ENCODE measurements at places on chromosomes 1 and 21.

- peak; percentile 55 for DNase-seq
Observed at GRCh38 chr1:66374561-66375111, 159.3 kb upstream of the SGIP1 start.

- DNase-seq = no peak
Observed at GRCh38 chr1:203676455-203676854, 49.8 kb downstream of the ATP2B4 start.

- no peak for DNase-seq
Observed at GRCh38 chr1:12756273-12756672, 10.3 kb downstream of the CFAP107 start.

DNA sequence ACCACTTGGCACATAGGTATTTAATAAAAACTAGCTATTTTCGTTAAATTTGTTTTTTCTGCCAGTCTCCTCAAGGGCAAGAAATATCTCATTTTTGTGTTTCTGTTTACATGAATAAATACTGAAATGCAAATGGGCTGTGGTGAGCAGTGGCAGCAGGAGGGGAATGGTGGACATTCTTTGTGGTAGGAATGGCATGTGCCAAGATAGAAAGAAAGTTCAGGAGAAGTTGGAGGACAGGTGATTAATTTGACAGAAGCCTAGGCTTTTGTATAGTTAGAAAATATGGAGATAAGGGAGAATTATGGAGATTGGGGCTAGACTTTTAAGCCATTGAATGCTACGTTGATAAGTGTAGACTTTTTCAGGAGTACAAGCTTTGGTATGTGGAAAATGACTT, 8.6 kb downstream of the RAP1A start:
- no peak for DNase-seq

GRCh38 chr1:156194300-156194652, 372 bp downstream of the SLC25A44 start:
- DNase-seq = no peak

DNA sequence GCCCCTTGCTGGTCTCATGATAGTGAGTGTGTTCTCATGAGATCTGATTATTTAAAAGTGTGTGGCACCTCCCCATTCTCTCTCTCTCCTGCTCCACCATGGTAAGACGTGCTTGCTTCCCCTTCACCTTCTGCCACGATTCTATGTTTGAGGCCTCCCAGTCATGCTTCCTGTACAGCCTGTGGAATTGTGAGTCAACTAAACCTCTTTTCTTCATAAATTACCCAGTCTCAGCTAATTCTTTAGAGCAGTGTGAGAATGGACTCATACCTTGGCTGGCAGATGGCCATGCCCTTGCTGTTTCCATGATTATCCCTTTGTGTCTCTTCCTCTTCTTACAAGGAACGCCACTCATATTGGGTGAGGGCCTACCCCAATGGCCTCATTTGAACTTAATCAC, 40.3 kb downstream of the PSMG1 start:
- no peak for DNase-seq

DNA sequence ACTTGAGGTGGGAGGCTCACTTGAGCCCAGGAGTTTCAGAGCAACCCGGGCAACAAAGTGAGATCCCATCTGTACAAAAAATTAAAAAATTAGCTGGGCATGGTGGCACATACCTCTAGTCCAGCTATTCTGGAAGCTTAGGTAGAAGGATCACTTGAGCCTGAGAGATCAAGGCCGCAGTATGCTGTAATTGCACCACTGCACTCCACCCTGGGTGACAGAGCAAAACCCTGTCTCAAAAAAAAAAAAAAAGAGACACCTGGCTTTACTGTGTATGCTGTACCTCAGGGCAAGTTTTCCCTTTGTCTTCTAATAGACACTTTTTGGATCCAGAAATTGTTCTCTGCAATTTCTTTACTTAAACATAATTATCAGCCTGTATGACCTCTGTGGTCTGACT, 23.1 kb upstream of the RCC1 start:
- DNase-seq = no peak

- DNase-seq = no peak
Observed at GRCh38 chr1:48498096-48498791, 26.2 kb upstream of the SPATA6 start.

GRCh38 chr1:10694633-10695627, 101.5 kb downstream of the CASZ1 start:
- DNase-seq = peak; percentile 37

DNA sequence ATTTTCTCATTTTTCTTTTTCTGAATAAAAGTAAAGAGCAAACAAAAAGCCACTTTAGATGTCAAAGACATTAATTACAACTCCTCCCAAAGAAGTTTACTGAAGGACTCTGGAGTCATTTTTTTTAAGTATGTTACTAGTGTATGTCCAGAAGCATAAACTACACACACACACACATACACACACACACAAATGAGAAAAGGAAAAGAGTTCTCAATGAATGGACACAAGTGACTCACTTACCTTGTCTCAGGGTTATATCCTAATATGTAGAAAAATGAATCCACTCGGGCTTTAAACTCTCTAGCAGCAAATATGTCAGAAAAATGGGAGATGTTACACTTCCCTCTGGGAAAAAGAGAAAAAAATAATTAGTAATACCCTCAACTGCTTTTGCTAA, 223.1 kb downstream of the SLC45A1 start:
- peak; percentile 18 for DNase-seq

- no peak for DNase-seq
Observed at GRCh38 chr1:46492269-46492853, 2.7 kb downstream of the DMBX1 start.

GRCh38 chr1:207070811-207071210, 17.7 kb downstream of the PFKFB2 start:
- DNase-seq = no peak

GRCh38 chr21:39082656-39083376, 100.4 kb downstream of the PSMG1 start:
- no peak for DNase-seq

GRCh38 chr1:193588311-193589082, 402.1 kb upstream of the B3GALT2 start:
- no peak for DNase-seq

DNA sequence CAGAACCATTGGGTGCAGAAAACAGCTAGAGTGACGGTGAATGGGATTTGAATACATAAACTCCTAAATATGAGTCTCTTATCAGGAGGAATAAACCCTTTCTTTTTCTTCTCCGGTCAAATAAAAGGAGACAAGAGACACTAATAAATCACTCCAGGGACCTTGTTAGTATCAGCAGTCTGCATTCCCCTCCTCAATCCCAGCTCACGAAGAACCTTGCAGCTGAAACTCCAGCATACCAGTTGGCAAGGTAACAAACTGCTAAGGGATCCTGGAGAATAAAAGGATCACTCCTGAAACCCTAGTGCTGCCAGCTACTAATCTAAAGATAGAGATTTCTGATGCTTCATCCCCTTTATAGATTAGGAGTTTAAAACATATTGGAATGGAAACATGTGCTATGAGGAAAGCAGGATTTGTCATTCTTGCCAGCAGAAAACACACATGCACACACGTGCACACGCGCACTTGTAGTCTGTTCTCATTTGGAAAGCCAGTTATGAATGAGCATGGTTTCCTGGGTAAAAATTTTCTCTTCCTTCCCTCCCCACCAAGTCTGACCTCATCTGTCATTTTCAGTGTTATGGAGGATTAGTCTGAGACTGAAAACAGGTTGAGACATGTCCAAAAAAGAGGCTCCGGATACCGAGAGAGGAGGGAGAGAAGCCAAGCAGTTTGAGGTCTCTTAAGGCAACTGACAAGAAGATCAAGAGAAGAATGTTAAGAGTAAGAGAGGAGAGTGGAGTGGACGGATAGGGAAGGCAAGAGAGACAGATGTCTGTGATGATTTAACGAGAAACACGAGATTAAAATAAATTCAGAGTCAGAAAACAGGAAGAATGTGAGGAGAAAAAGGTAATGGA, 10.9 kb downstream of the IER5 start:
- peak; percentile 92 for DNase-seq

- DNase-seq = no peak
Observed at GRCh38 chr1:82520611-82521010, 719.9 kb downstream of the ADGRL2 start.

DNA sequence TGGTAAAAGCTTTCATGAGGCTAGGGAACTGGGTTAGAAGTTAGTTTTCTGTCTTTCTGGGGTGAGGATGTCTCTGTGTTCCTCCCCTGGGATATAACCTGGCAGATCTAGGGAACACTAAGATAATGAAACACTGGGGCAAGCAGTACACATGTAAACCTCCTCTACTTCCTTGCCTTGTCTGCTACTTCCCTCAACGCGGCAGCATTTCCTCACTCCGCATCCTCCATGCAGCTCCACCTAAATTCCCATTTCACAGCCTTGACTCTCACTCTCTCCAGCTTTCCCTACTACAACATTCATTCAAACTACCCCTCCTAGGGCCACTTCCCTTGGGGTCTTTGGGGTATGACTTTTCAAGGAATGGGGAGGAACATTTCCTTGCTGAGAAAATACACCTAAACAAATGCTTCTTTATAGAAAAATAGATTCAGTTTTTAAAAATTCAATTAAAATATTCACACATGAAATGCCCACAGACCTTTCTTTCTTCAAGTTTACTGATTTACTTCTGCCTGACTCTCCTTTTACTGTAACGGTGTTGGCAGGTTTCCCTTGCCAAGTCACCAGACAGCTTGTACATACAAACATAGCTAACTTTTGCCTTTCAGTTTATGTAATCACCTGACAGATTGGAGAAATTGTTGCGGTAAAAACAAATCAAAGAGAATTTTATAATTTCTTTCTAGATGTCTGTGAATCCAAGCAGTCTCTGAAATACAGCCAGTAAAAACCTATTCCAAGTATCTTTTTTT, 90.1 kb downstream of the TNFSF18 start:
- no peak for DNase-seq

DNA sequence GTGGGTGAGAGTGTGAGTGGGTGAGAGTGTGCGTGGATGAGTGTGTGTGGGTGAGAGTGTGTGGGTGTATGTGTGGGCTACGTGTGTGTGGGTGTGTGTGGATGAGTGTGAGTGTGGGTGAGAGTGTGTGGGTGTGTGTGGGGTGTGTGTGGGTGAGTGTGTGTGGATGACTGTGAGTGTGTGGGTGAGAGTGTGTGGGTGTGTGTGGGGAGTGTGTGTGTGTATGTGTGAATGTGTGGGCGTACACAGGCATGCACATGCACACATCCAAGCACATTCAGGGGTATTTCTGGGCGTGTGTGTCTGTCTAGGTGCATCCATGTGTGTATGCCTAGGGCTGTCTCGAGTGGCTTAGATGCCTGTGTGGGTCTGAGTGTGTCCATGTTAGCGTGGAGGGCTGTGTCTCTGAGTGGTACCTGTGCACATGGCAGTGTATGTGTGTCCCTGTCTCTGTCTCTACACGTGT, 14.0 kb downstream of the SDC3 start:
- DNase-seq = no peak

- DNase-seq = no peak
Observed at GRCh38 chr1:162835157-162835899, 25.6 kb downstream of the CCDC190 start.

GRCh38 chr1:59146651-59147358, 150.1 kb upstream of the FGGY start:
- DNase-seq = no peak

DNA sequence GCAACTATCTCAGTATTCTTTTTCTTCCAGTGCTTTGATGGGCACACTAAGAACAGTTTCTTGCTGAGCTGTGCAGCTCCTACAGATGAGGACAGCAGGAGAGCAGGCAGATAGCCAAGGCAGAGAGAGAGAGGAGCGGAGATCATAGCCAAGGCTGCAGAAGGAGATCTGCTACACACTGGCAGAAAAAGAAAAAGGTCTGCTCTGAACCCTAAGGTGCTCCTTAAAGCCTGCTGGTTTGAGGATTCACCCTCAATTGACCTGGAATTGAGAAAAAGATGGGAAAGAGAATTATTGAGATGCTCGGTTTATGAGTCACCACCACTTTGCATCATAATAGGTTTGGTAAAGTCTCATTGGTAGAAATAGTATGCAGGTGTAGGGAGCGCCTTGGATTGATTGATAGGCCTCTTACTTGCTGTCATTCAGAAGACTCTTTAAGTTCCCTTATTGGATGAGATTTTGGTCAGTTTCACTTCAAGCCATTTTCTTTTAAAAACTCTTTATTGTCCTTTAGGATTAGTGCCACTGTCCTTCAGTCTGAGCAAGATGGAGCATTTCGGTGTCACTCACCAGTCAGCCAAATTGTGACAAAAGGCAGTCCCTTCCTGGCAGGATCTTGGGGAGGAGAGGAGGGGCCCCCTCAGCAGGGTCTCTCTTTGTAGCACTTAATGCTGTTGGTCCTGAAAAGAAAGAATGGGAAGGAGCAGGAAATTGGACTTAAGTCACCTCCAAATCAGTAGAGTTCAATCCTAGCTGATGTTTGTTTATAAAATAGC, 685.0 kb downstream of the ADGRL2 start:
- no peak for DNase-seq

DNA sequence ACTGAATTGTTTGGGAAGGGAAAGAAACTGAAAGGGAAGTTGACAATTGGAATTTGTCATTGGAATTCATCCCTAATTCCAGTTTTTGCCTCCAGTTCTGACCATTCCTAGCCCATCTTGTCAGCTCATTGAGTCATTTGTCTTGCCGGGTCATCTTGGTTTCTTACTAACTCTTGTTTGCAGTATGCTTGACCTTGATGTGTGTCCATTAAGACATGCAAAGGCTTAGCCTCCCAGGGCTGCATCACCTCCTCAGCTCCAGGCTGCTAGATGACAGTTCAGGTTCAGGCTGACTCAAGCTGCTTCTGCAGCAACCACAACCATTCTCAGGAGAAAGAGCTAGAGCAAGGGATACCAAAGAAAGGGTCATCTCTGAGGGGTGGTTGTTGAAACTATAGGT, 151.3 kb upstream of the PTGFR start:
- DNase-seq = peak; percentile 37

GRCh38 chr1:40901886-40902852, 40.0 kb upstream of the CITED4 start:
- no peak for DNase-seq

GRCh38 chr1:56286956-56287355, 292.4 kb downstream of the PLPP3 start:
- no peak for DNase-seq

GRCh38 chr1:111967067-111967690, 22.3 kb downstream of the KCND3 start:
- DNase-seq = no peak

- DNase-seq = no peak
Observed at GRCh38 chr1:31007462-31007991, 58.0 kb downstream of the PUM1 start.

DNA sequence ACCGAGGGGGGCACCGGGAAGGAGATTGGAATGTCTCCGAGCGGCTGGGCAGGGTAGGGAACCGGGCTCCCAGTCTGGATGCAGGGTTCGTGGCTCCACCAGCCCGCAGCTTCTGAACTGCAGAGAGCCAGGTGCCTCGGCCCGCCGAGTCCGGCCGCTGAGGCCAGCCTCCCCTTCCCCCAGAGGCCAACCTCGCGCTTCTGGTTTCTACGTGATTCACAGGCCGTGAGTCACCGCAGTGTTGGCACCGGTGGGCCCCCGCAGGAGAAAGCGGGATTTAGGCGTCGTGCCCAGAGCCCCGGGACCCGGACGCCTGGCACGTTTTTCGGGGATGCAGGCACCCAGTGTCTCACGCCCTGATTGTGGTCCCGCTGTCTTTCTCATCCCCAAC, 458 bp downstream of the CRABP2 start:
- no peak for DNase-seq

DNA sequence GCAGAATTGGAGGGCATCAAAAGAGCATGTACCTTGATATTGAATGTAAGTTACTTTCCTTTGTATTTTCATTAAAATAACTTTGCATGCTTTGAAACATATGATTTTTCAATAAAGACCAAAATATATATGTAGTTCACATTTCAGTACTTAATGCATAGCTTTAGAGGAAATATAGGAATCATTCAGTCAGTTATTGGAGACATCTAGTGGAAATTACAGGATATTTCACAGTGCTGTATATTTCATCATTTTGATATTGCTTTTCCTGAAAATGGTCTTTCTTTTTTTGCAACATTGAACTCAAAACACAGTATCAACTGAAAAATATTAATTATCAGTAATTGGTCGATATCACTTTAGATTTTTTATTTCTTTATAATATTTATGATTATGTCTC, 375.8 kb downstream of the NCAM2 start:
- no peak for DNase-seq
